Mucosa of gallbladder (tissue), 1 donor: ENCODE measurements at places on chromosomes 13 and 19.

DNA sequence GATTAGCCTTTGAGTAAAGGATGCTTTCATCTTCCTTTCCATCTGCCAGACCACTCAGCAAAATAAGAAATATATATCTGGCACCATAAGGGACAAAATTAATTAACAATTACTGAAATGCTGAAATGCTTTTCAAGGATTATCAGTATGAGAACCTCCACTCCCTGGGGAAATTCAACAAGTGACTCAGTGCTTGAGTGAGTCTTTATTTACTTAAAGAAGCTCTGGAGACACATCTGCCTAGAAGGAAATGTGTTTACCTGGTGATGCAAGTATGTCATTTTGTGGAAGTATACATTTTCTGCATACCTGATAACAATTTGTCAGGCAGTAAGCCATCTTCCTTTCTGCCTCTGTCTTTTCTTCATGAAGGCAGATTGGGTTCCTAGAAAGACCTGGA, 23.4 kb downstream of the ZNF560 start:
- no peak for DNase-seq

GRCh38 chr19:39237200-39238184, 7.3 kb downstream of the IFNL3 start:
- DNase-seq, result peak; percentile 60

DNA sequence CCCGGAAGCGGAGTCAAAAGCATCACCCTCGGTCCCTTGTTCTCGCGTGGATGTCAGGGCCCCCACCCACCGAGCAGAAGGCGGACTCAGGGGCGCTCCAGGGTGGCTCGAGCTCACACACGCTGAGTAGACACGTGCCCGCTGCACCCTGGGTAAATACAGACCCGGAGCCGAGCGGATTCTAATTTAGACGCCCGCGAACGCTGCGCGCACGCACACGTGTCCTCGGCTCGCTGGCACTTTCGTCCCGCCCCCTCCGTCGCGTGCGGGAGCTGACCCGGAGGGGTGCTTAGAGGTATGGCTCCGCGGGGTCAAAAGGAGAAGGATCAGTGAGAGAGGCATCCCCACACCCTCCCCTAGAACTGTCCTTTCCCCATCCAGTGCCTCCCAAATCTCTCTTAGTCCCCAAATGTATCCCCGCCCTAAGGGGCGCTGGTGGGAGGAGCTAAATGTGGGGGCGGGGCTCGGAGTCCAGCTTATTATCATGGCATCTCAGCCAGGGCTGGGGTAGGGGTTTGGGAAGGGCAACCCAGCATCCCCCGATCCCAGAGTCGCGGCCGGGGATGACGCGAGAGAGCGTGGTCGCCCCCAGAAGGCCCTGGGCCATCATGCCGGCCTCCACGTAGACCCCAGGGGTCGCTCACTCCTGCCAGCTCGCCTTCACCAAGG, 451 bp upstream of the ICAM5 start:
- no peak for DNase-seq

- no peak for DNase-seq
Measured at GRCh38 chr19:46520616-46521015, 24.9 kb upstream of the PNMA8B start.

- no peak for DNase-seq
Measured at GRCh38 chr13:30020726-30021312, 170.4 kb upstream of the UBL3 start.

DNA sequence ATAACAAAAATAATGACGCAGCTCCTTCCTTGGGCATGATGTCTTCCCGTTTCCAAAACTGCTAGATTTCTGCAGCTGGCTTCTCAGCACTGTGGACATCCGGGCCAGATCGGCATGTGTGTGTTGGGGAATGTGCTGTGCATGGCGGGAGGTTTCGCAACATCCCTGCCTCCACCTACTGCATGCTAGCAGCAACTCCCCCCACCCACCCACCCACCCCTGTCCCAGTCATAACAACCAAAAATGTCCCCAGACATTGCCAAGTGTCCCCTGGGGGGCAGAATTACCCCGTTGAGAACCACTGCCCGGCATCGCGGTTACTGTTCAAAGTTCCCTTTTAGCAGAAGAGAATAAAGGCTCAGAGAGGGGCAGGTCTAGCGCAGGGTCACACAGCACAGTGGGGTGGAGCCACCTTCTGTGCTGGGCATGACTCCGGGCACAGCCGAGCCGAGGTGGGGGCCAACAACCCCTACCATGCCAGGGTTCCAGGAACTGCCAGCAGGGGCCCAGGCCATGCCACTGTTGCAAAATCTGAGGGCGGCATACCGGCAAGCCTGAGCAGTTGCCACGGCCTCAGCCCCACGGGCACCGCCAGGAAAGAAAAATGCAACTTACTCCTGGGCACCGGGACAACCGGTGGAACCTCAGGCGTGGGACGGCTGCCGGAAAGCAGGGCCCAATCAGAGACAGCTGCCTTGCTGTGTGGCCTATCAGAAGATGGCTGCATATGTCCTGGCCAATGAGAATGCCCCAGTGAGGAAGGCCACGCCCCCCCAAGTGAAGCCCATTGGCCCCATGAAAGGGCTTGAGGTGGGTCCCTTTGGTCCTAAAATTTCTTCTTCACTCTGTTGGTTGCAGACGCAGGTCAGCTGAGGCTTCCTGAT, 22.5 kb upstream of the NFIC start:
- peak; percentile 85 for DNase-seq

DNA sequence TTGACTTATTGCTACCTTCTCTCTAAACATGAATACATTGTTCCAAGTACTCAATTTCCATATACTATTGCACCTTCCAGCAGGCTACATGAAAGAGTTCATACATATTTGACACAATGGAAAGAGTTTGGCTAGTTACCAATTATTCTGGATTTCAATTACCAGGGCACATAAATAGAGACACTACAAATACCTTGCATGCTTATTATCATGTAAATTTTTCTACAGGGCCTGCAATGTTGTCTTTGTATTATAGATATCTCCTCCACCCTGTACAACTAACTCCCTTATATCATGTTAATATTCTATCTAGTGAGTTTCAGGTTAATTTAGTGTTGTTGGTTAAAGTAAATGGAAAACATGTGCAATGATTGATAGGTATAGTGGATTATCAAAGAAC, 540.7 kb upstream of the SLITRK5 start:
- no peak for DNase-seq

- DNase-seq, result no peak
Measured at GRCh38 chr13:26471807-26472206, 85.7 kb upstream of the WASF3 start.

DNA sequence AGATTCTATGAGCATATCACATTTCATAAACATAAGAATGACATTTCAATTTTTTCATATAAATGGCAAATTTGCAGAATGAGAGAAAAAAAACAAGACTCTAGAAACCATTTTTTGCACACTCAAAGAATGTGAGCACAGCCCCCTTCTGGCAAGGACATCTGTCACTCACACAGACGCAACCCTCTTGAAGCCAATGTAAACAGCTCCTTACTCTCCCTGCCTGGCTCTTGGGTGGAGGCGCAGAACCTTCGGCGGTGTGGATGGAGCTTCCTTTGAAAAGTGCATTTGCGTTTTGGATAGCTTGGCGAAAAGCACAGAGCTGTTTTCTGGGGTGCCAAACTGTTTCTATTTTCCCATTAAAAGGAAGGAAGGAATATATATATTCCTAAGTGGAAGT, 367.6 kb upstream of the TSHZ3 start:
- no peak for DNase-seq

DNA sequence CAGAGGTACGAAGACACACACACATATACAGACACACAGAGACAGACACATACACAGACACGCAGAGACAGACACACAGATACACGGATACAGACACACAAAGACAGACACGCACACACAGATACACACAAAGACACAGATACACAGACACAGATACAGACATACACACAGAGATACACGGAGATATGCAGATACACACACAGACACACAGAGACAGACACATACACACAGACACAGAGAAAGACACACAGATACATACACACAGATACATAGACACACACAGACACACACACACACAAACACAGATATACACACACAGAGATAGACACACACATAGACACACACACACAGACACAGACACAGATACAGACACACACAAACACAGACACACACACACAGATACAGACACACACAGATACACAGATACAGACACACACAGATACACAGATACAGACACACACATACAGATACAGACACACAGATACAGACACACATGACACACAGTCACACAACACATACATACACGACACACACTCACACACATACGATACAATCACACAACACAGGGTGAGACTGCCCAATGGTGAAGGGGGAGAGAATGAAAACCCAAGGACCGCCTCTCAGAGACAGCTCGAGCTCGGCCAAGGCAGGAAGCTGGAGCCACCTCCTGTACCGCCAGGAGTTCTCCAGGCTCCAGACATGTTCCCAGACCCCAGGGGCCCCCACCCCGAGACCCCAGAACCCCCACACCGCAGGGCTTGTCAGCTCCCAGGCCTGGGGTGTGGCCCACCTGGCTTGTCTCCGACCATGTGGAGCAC, 8.8 kb upstream of the CCER2 start:
- DNase-seq, result no peak

DNA sequence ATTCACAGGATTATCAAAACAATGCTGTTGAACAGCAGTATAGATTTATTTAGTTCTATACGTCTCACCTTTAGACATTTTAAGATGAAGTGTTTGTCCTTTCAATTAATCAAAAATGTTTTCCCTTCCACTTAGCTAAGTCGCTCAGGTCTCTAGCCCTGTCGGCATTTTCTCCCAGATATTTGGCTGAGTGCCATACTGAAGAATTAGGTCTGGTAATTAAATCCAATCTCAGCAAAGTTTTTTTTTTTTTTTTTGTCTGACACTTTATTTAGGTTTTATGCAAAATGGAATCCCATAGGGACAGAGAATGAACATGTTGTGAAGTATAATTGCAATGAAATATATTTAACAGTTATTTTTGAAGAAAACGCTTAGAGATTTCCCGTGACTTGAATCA, 44.1 kb downstream of the RFC3 start:
- DNase-seq, result no peak

GRCh38 chr13:50682002-50682401, 161.5 kb downstream of the DLEU7 start:
- DNase-seq, result no peak

- DNase-seq, result no peak
Measured at GRCh38 chr19:9906475-9907087, 29.7 kb downstream of the OLFM2 start.

DNA sequence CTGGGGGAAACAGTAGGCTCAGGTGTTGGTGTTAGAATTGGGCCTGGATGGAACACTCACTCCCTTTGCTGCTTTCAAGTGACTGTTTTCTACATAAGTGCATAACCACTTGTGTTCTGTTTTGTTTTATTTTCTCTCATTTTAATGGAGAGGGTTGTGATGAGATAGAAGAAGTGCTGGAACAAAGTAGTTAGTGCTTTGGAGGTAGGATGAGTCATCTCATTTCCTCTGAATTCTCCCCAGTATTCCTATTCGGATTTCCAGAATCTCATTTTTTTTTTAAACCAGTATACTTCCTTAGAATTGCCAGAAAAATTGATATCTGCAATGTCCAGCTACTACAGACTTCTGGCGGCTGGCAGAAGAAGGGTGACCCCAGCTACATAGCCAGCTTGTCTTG, 575.9 kb downstream of the MYO16 start:
- DNase-seq, result no peak

DNA sequence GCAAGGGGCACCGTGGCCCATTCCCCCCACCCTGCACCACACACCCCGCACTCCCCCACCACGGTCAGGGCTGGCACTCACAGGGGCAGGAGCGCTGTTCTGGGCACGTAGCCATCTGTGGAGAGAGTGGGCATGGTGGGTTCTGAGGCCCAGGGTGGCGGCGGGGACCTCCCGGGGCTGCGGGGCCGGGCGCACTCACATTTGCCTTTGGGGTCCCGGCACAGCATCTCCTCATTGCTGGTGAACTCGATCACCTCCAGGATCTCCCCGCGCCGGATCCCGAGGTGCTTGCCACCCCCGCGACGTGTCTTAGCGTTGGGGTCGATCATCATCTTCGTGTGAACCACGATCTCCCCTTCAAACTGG, 12.1 kb downstream of the PRAM1 start:
- no peak for DNase-seq

DNA sequence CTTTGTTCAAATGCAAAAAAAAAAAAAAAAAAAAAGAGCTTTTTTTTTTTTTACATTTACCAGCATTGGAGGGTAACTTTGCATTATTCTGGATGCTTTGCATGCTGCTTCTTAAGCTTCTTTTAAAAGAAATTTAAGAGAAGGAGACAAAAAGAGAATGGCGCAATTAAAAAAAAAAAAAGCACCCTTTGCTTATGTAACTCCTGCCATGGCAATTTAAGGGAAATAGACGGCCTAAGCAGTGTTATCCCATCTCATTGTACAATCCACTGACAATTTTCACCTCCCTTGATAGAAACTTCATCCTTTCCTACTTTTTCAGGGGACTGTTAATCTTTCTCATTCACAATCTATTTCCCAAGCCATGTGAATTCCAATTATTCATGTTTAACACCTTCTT, 129.8 kb downstream of the KCTD12 start:
- no peak for DNase-seq

GRCh38 chr19:4347521-4347920, 4.2 kb downstream of the MPND start:
- DNase-seq, result no peak

DNA sequence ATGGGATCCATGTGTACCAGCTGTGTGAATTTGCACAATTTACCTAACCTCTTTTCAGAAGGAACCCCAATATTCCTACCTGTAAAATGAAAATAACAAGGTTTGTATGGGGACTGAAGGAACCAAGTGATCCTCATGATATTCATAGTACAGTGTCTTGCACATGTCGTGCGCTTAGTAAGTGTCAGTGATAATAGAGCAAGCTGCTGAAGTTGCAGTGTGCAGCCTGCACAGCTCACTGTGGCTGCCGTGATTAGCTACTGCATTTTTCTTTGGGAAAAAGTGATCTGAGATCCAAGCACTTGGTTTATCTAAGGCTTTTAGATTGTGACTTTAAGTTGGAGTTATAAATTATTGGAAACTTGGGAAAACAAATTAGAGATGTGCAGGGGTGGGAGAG, 135.9 kb upstream of the FRY start:
- no peak for DNase-seq

DNA sequence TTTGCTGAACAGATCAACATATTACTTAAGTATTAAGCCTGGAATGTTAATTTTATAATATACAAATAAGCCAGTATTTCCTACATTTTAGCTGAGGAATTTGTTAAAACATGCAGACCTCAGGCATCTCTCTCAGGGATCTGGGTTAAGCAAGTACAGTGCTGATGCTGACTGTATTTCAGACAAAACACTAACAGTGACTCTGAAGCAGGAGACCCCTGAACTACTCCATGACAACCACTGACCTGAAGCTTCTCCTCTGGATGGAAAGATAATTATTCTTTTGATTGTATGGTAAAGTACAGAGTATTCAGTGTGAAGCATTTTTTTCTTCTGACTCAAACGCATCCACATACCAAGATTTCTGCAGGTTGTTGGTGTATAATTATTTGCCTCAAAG, 680.8 kb downstream of the LIG4 start:
- no peak for DNase-seq

GRCh38 chr19:29013325-29013724, 199.6 kb downstream of the UQCRFS1 start:
- no peak for DNase-seq
